Thoracic aorta (tissue), 2 donors: ENCODE measurements at places on chromosomes 3 and 15.

- H3K4me3 ChIP-seq: no peak overlapping the region
- H3K36me3 ChIP-seq: no peaks in the 10 kb centered on the region
- no peak for DNase-seq
- H3K27me3 ChIP-seq: no peaks in the 10 kb centered on the region
- H3K4me1 ChIP-seq: no peaks in the 10 kb centered on the region
- H3K27ac ChIP-seq: no peak overlapping the region
Observed at GRCh38 chr15:77009176-77009575, 14.2 kb downstream of the PSTPIP1 start.

DNA sequence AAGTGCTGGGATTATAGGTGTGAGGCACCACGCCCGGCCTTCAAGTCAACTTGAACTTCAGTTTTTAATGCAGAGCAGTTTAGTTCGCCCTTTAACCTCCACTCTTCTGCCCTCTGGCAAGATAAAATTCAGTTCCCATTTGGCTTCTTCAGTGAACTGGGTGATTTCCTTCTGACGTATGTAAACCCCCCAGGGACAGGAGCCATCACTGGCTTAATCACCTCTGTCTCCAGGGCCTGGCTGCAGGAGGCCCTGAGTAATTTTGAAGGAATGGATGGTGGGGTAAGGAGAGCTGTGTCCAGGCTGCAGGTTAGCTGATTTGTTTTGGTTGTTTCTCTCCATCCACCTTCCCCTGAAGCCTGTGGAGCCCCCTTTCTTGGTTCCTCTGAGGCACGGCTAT lies 11.9 kb downstream of the MCM2 start:
- H3K36me3 ChIP-seq: no peaks in the 10 kb centered on the region
- H3K4me3 ChIP-seq: no peak overlapping the region
- H3K27ac ChIP-seq: no peak overlapping the region
- no peaks in the 10 kb centered on the region for H3K27me3 ChIP-seq
- no peak for DNase-seq

GRCh38 chr3:118760585-118761290 lies 273.9 kb downstream of the IGSF11 start:
- no peak overlapping the region for H3K27ac ChIP-seq
- H3K36me3 ChIP-seq: no peaks in the 10 kb centered on the region
- H3K4me1 ChIP-seq: no peaks in the 10 kb centered on the region
- H3K27me3 ChIP-seq: no peaks in the 10 kb centered on the region

DNA sequence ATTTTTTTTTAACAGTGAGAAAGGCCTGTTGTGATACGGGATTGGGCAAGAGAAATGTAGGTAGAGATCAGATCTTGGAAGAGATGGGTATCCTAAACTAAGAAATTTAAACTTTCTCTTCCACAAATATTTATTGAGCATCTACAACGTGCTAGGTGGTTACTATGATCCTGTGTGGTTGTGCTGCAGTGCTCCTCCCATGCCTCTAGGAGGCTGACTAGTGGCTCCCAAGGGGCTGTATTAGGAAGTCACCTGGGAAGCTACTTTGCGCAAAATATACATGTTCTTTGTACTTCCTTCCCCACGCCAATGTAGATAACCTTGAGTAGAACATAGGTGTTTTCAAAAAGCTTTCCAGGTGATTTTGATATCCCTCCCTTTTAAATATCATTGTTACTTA lies 27.2 kb downstream of the USP3 start:
- H3K27me3 ChIP-seq: no peaks in the 10 kb centered on the region
- H3K27ac ChIP-seq: no peak overlapping the region
- peaks cover 13% of the 10 kb centered on the region for H3K4me1 ChIP-seq
- no peak for DNase-seq
- no peak overlapping the region for H3K4me3 ChIP-seq

- no peak overlapping the region for H3K4me3 ChIP-seq
- no peaks in the 10 kb centered on the region for H3K36me3 ChIP-seq
- H3K27me3 ChIP-seq: no peaks in the 10 kb centered on the region
- no peak overlapping the region for H3K27ac ChIP-seq
Observed at GRCh38 chr3:71328926-71329325, 254.6 kb downstream of the FOXP1 start.
